ENCODE measurements at places on chromosomes 4 and X.

DNA sequence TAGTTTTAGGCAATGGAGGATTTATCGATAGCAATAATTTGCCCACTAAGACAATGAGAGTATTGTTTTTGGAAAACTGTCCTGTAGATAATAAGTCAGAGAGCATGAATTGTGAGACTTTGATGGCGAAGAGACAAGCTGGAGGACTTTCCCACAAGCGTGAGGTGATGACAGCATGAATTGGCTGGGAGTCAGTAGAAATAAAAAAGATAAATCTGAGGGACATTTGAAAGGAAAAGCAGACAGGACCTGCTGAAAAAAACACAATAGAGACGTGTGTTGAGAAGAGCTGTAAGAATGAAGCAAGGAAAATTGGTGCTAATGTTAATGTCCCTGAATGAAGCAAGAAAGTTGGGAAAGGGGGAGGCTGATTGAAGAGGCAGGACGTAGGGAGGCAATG is 233.5 kb downstream of the DCTD start:
- no peak for DNase-seq

DNA sequence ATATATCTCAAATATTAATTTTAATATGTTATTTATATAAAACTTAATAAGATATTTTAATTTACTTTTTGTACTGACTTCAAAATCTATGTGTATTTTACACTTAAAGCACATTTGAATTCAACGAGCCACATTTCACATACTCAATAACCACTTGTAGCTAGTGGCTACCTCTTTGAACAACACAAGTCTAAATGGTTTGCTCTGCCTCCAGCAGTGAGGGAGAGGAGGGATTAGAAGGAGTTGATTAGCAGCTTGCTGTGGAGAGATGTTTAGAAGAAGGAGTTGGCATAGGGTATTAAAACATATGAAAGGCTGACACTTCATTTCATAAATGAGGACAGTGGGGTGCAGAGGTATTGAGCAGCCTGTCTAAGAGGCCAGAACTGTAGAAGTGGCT is 124.0 kb downstream of the ARHGAP24 start:
- no peak for DNase-seq

GRCh38 chrX:38831949-38832348 is 30.7 kb downstream of the MID1IP1 start:
- no peak for DNase-seq

DNA sequence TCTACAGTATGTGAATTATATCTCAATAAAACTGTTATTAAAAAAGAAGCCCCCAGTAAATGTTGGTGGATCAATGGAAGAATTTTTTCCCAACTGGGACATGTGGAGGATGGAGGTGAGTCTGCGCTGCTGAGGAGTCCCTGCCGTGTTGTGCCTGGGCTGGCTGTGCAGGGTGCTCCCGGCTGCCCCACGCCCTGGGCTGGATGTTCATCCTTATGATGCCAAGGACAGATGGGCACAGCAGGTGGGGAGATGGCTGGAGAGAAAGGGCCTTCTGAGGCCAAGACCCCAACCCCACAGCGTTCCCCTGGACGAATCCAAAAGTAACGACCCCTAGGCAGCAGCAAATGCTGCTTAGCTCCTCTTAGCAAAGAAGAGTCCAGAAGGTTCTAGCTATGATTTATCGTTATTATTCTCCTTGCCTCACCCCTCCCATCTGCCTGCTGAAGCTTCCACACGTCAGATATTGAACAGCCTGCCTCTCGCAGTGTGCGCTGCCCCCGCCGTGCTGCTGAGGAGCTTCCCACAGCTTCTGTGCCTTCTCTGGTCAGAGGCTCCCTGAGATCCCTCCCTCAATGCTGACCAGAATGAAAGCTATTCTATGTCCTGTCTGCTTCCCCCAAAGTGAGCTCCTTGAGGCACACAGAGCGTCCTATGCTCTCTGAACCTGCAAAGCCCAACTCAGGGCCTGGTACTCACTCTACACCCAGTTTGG is 26.5 kb downstream of the HMX1 start:
- DNase-seq = no peak

GRCh38 chrX:82627568-82627967 is 880.5 kb upstream of the POU3F4 start:
- no peak for DNase-seq

GRCh38 chrX:54447461-54447860 is 7.3 kb downstream of the TSR2 start:
- no peak for DNase-seq

GRCh38 chr4:148693913-148694649 is 251.9 kb upstream of the NR3C2 start:
- no peak for DNase-seq

DNA sequence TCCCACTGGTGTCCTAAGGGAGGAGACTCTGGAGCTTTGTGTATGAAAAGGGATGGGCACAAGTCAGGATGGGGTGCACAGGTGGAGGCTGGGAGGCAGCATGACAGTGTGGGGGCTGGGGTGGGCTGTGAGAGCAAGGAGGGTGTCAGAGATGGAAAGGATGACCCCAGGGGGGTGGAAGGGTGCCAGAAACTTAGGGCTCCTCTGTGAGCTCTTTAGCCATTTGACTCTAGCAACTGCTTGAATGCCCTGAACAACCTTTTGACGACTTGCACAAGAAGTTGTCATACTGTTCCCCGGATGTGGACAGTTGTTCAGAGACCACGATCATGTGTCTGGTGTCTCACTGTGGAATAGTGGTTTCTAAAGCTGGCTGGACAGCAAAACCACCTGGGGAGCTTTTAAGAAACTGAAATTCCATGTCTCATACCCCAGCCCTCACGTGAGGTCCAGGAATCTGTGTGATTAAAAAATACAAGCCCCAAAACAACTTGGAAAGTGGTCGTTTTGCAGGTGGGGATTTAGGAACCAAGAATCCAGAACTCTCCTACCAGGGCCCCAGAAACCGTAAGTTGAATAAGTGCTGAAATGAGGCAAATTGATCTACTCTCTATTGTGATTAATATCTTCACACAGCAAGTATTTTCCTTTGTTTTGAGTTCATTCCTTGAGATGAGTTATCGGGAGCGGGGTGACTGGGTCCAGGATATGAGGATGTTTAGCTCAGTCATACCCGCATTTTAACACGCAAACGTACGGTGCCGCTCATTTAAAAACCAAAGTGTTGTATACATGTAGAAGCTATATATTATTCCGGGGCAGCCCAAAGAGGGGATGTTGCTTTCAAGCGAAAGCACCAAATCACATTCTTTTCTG is 3.4 kb downstream of the RHOH start:
- no peak for DNase-seq
